ENCODE measurements at places on chromosomes 16 and 17. TPM values are rescaled to one million over a fixed set of nuclear protein-coding genes. Genes with fewer than 3 reads are reported as not detected.

Gene LONP2
- polyA plus RNA-seq: 33.1 TPM

Gene ATP1B2
- polyA plus RNA-seq: 1.9 TPM

Gene SOST
- polyA plus RNA-seq: not detected

Gene TLCD1
- 12.1 TPM for polyA plus RNA-seq

Gene CD7
- polyA plus RNA-seq: 6.5 TPM

All from small intestine (tissue), 16 donors.